ENCODE measurements at places on chromosomes 7 and 10. TPM values are rescaled to one million over a fixed set of nuclear protein-coding genes. Genes with fewer than 3 reads are reported as not detected.

GHRHR gene
- not detected for total RNA-seq

SCD gene
- total RNA-seq, result 162 TPM

ANKRD1 gene
- total RNA-seq, result 5.2 TPM

PPP1R9A gene
- total RNA-seq, result 38.8 TPM

SPDYE8 gene
- not detected for total RNA-seq

ANKRD61 gene
- 0.29 TPM for total RNA-seq

Measured in mesothelial cell of epicardium (in vitro differentiated cells).